ENCODE measurements at places on chromosomes 1 and 21. TPM values are rescaled to one million over a fixed set of nuclear protein-coding genes. Genes with fewer than 3 reads are reported as not detected.

Gene RSBN1
- polyA plus RNA-seq, result 12.9 TPM

Gene DNASE2B
- polyA plus RNA-seq, result not detected

Gene TMEM54
- 3.7 TPM for polyA plus RNA-seq

Gene DNAI4
- polyA plus RNA-seq, result 4.3 TPM

Gene TFF2
- polyA plus RNA-seq, result not detected
